ENCODE measurements at places on chromosomes 4 and X. TPM values are rescaled to one million over a fixed set of nuclear protein-coding genes. Genes with fewer than 3 reads are reported as not detected.

The UNC5C gene
- 1.00 TPM for total RNA-seq

The CT55 gene
- total RNA-seq, result not detected

The FGF5 gene
- not detected for total RNA-seq

The FGFBP1 gene
- total RNA-seq, result not detected

The MAP7D3 gene
- total RNA-seq, result 14.0 TPM

The CT45A2 gene
- total RNA-seq, result not detected

The ARHGAP36 gene
- total RNA-seq, result not detected

The CFAP99 gene
- under 0.01 TPM for total RNA-seq

The CHRDL1 gene
- total RNA-seq, result 1.1 TPM

The RADX gene
- total RNA-seq, result 10.3 TPM

The CYBB gene
- not detected for total RNA-seq

The NR3C2 gene
- total RNA-seq, result 1.8 TPM

The PLXNB3 gene
- total RNA-seq, result 8.7 TPM

The HSFX2 gene
- not detected for total RNA-seq

The MAGEA2 gene
- not detected for total RNA-seq

The PHKA2 gene
- total RNA-seq, result 7.9 TPM

The SOWAHB gene
- not detected for total RNA-seq

The PLS3 gene
- total RNA-seq, result 205 TPM

The ZNF81 gene
- 6.7 TPM for total RNA-seq

The PRDX4 gene
- 146 TPM for total RNA-seq

The BMX gene
- total RNA-seq, result under 0.01 TPM

The NAP1L2 gene
- total RNA-seq, result not detected
